ENCODE measurements at places on chromosomes 12 and 14.

GRCh38 chr14:102320671-102321455 is 1.3 kb downstream of the ZNF839 start:
- DNase-seq: no peak

DNA sequence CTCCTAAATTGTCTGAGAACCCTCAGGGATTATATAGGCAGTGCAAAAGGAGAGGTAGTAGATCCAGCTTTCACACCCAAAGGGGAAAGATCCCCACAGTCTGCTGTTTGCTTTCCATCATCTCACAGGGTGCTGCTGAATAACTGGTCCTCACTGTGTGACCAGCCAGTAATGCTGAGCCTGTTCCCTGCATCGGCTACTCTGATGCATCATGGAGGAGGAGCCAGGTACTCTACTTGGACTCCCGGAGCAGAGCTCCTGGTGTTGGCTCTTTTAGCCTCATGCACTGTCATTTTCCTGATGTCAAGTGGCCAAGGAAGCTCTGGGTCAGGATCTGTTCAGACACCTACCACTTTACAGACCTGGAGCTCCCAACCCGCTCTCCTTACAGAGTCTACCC is 127.4 kb upstream of the ATF1 start:
- no peak for DNase-seq

DNA sequence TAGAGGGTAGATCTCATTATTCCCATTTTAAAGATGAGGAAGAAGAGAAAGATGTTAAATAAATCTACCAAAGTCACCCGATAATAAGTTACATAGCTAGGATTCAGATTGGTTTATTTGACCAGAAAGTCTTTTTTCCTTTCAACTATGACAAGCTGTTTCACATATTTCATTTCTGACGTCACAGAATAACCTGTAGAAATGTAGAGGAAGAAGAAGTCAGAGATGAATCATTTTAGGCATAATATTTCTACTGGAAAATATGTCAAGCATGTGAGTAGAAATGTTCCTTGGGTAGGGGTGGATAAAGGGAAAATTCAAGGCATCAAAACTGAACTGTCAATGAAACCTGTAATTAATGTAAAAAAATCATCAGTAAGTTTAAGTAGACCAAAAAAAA is 107.0 kb downstream of the MGST1 start:
- no peak for DNase-seq

DNA sequence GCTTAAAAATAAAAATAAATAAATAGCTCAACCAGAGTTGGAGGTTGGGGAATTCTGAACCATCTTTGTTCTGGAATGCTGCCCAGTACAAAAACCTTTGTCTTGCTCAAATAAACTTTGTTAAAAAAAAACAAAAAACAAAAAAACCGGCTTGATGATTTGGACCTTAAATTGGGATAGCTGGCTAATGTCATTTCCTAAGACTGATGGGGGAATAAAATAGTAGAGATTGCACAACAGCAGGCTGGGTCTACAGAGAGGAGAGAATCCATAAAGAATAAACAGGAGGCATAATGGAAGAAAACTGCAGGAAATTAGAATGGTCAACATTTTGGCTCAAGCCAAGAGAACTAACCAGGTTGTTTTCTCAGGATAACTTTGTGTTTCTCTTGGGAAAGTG is 370.9 kb downstream of the AEBP2 start:
- DNase-seq: no peak

GRCh38 chr12:124466216-124467128 is 100.9 kb downstream of the NCOR2 start:
- no peak for DNase-seq

DNA sequence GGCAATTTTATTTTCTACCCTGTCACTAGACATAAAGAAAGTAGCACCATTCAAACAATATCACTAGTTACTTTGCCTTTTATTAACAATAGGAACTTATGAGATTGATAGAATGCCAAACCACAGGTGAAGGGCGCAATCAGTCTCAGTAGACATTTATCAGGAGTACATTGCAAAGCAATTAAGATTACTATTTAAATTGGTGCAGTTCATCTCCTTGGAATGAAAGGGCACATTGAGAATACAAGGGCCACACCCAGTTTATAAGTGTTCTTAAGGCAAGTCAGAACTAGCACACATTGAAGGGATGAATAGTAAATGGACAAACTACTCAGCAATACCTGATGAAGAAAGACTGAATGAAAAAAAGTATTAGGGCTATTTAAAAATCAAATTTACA is 601.4 kb downstream of the C12orf50 start:
- no peak for DNase-seq

DNA sequence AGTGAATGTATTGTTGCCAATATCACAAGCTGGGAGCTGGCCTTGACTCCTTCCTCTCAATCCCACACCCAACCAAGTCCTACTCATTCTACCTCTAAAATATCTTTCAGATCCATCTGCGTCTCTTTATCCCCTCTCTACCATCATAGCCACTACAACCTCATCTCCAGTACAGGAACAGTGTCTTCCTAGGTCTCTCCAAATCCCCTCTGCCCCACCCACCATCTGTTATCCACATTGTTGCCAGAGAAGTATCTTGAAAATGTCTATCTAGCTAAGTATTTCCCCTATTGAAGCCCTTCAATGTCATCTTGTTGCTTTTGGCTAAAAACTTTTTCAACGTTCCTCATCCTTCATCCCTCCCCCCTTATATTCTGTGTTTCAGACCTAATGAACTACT is 244.7 kb downstream of the C12orf75 start:
- DNase-seq: no peak

- no peak for DNase-seq
These were observed 285.3 kb downstream of the ZFP36L1 start for GRCh38 chr14:68507544-68508081.

DNA sequence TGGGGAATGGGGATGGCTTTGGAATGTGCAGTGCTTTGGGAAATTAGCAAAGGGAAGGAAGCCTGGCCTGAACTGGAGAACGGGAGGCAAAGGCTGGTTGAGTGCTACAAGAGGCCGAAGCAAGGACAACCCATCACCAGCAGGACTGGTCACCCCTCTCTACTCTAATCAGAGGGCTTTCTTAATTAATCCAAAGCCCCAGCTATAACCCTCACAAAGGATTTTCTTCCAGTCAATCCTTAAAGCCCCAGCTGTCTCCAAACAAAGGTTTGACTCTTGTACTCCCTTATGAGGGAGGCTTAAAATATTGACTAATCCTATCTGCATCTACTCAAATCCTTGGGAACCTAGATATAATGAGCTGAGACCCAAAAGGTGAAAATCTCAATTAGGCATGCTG is 256.3 kb downstream of the NTF3 start:
- no peak for DNase-seq

DNA sequence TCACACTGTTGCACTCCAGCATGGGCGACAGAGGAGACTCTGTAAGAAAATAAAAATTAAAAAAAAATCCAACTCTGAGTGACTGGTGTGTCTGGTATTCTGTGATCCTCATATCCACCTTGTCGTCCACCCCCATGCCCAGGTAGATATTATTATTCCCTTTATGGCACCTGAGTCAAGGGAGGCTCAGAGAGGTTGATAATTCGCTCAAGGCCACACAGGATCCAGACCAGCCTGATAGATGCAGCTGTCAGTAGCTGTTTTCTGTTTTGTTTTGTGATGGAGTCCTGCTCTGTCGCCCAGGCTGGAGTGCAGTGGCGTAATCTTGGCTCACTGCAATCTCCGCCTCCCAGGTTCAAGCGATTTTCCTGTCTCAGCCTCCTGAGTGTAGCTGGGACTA is 14.8 kb upstream of the FAM222A start:
- DNase-seq: no peak

DNA sequence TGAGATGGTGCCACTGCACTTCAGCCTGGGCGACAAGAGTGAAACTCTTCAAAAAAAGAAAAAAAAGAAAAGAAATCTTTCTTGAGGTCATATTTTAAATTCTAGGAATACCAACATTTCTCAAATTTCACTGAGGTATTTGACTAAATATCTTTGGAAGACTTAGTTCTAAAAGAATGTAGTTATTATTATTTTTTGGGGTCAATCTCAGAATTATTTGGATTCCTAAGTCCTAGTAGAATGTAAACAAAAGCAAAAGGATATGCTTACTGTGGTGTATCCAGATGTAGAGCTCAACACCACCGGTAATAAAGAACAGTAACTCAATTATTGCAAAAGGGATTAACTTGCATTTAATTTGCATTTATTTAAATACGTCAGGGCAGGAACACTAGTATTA is 25.0 kb downstream of the PRICKLE1 start:
- DNase-seq: no peak

GRCh38 chr12:55607821-55608594 is 28.7 kb upstream of the OR10P1 start:
- no peak for DNase-seq

- no peak for DNase-seq
These were observed 12.7 kb downstream of the OSBPL8 start for GRCh38 chr12:76546889-76547288.

DNA sequence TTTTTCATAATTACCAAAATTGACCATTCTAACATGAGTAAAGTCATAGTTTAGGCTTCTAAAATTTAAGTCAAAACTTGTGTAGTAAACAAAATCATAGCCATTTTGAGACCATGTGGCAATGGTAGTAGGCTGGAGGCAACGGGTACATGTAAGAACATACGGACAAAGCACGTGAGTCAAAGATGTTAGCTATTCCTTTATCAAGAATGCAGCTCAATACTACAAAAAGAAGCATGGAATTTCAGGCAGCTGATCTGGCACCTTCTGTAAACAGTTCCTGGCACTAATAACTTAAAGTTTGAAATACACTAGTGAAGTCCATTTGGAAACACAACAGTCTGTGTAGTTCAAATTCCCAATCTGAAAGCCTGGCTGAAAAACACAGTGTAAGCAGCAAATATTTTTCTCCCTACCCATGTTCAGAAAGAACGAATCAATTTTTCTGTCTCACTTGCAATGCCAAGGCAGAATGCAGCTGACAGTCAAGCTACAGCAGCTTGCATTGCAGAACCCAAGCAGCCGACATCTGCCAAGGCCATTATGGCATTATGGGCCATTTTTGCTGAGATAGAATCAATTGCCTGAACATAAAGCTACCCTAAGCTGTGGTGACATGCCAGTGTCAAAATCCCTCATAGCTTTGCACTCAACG is 29.3 kb downstream of the MYF5 start:
- DNase-seq: no peak

- DNase-seq: no peak
These were observed 6.5 kb downstream of the AKT1 start for GRCh38 chr14:104788873-104789663.

DNA sequence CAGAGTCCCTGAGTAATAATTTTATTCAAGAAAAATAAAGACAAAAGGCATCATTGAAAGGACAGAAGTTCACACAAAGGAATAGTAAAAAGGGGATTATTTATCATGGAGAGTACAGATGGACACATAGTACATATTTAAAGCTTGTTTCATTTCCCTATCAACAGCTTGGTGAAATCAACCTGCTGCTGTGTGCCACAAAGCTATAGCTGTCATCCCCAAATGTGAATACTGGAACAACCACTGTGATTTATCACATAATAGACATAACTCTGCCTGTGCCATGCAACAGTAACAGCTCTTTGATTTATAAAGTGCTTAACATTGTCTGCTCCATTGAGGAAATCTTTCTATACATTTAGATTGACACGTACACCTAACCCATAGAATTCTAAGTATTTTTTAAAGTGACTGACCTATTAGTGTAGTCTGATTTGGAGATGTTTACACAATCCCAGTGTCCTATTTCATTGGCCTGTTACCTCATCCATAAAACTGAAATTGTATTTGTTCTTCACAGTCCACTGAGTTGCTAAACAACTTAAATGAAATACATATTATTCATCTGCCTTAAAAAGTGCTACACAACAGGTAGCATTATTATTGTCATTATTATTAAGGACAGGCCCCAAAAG is 3.3 kb downstream of the NEMF start:
- DNase-seq: no peak

- DNase-seq: no peak
These were observed 64.6 kb downstream of the RAD52 start for GRCh38 chr12:884746-885414.

- DNase-seq: no peak
These were observed 11.8 kb upstream of the SYNE2 start for GRCh38 chr14:63840981-63841380.

GRCh38 chr14:38828183-38828827 is 274.7 kb downstream of the SEC23A start:
- DNase-seq: no peak

- DNase-seq: no peak
These were observed 172.3 kb upstream of the ATXN7L3B start for GRCh38 chr12:74365178-74365964.

DNA sequence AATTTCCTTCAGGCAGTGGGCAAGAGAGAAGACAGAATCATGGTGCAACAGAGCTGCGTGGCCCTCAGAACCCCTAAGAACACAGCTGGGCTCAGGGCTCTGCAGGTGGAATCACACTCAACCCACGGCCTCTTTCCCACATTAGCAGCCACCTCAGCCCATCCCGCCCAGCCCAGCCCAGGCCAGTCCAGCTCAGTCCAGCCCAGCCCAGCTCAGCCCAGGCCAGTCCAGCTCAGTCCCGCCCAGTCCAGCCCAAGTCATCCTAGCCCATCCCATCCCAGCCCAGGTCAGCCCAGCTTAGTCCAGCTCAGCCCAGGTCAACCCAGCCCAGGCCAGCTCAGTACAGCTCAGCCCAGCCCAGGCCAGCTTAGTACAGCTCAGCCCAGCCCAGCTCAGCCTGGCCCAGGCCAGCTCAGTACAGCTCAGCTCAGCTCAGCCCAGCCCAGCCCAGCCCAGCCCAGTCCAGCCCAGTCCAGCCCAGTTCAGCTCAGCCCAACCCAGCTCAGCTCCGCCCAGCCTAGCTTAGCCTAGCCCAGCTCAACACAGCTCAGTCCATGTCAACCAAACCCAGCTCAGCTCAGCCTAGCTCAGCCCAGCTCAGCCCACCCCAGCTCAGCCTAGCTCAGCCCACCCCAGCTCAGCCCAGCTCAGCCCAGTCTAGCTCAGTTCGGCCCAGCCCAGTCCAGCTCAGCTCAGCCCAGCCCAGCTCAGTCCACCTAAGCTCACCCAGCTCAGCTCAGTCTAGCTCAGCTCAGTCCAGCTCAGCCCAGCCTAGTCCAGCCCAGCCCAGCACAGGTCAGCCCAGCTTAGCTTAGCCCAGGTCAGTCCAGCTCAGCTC is 183.1 kb downstream of the TMEM121 start:
- DNase-seq: no peak

GRCh38 chr12:13027032-13027431 is 17.1 kb upstream of the FAM234B start:
- DNase-seq: no peak

- DNase-seq: no peak
These were observed 35.0 kb upstream of the PLEK2 start for GRCh38 chr14:67447033-67447381.

DNA sequence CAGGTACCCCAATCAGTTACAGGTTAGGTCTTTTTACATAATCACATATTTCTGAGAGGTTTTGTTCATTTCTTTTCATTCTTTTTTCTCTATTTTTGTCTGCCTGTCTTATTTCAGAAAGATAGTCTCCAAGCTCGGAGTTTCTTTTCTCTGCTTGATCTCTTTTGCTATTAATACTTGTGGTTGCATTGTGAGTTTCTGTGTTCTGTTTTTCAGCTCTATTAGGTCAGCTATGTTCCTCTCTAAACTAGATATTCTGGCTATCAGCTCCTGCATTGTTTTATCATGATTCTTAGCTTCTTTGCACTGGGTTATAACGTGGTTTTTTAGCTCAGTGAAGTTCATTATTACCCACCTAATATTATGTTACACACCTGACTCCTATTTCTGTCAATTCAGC is 914.1 kb downstream of the TRHDE start:
- DNase-seq: no peak

Data from occipital lobe (tissue), 3 donors.